ACHN (cell line): ENCODE measurements at places on chromosomes 3 and 15.

- DNase-seq, result no peak
These were observed 87.2 kb upstream of the TBL1XR1 start for GRCh38 chr3:177284383-177284881.

DNA sequence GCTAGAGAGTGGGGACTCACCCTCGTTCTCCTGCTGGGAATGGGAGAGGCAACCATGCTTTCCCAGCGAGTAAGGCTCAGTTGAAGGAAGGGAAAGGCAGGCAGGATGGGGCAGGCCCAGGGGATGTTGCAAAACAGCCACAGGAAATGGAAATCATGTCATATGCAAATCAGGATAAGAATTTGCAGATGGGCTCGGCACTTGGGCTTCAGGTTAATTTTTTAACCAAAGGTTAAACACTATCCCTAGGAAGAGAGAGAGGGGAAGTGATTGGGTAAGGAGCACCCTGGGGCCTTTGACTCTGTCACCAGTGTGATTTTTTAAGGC is 14.6 kb upstream of the PLA2G4E start:
- DNase-seq, result peak; percentile 1

GRCh38 chr15:78063970-78064385 is 13.5 kb downstream of the TBC1D2B start:
- no peak for DNase-seq

GRCh38 chr3:48157202-48157840 is 30.9 kb downstream of the CDC25A start:
- peak; percentile 9 for DNase-seq
